Foreskin keratinocyte (primary cell): ENCODE measurements at places on chromosomes 16 and 17. TPM values are rescaled to one million over a fixed set of nuclear protein-coding genes. Genes with fewer than 3 reads are reported as not detected.

Gene ZNF469
- 0.01 TPM in 1 of 2 replicates, not detected in the other for polyA plus RNA-seq

Gene NLE1
- 33.1 and 34.5 TPM in 2 replicates for polyA plus RNA-seq

Gene CCDC57
- 17.9 and 18.3 TPM in 2 replicates for polyA plus RNA-seq

Gene TOP2A
- 81.1 and 112 TPM in 2 replicates for polyA plus RNA-seq

Gene TMEM100
- polyA plus RNA-seq, result 0.16 and 0.23 TPM in 2 replicates

Gene HOXB6
- polyA plus RNA-seq, result not detected in 2 replicates

Gene TIMP2
- 6.3 and 8.3 TPM in 2 replicates for polyA plus RNA-seq

Gene SOCS7
- polyA plus RNA-seq, result 2.2 and 2.3 TPM in 2 replicates

GRCh38 chr17:72671016-72671415, 421.5 kb downstream of the SLC39A11 start:
- DNase-seq, result no peak

DNA sequence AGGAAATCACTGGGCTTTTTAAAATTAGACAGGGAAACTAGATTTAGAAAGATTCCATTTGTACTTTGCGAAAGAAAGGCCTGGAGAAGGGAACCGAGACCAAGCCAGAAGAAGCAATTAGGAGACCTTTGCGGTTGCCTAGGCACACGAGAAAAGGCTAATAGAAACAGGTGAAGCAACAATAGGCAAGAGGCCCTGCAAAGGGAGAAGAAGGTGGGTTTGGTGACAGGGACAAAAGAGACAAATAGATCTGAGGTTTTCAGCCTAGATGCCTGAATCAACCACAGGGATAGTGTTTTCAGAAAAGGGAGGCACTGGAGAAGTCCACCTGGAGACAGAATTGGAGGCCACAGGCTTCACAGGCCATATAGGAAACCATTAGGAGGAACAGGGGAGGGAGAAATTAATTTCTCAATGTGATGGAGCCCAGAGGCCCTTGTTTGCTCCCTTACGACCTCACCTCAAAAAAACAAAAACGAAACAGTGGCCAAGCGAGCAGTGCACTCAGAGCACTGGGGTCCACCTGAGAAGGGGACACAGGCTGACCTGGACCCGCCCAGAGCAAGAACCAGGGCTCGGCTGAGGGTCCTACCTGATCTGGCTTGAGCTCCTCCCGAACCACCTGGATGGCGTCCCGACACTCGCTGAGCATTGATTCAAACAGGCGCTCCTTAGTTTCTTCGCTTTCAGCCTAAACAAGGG, 22.3 kb downstream of the SRP68 start:
- DNase-seq, result no peak

- no peak for DNase-seq
Measured at GRCh38 chr16:474420-475122, 49.1 kb downstream of the RAB11FIP3 start.

- DNase-seq, result peak; percentile 80
Measured at GRCh38 chr17:6654841-6655731, 3.5 kb downstream of the C17orf100 start.

DNA sequence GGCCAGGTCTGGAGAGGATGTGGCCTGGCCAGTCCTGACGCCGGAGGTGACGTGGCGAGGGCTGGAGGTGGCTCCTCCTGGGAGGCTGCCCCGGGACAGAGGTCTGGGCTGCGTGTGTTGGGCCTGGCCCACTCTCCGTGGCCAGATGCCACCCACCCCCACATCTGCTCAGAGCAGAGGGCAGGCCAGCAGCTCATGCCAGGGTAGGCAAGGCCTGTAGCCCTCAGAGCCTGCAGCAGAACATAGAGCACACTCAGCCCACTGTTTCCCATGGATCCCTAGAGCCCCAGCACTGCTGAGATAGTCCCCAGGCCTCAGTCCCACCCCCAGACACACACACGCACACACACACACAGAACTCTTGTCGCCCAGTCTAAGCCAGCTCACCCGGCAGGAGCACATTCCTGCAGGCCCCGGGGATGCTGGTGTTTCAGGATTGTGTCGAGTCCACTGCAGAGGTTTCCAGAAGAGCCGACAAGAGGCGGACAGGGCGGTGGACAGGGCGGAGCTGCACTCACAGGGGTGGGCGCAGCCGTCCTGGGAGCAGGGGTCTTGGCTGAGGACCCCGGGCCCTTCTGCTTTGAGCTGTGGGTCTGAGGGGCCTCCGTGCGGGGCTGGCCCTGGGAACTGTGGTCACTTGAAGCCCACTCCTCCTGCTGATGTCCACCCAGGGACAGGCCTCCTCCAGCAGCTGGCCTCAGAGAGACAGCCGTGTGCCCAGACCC, 33.4 kb downstream of the SOX8 start:
- DNase-seq, result no peak

GRCh38 chr16:67661101-67661761, 471 bp downstream of the PARD6A start:
- no peak for DNase-seq

DNA sequence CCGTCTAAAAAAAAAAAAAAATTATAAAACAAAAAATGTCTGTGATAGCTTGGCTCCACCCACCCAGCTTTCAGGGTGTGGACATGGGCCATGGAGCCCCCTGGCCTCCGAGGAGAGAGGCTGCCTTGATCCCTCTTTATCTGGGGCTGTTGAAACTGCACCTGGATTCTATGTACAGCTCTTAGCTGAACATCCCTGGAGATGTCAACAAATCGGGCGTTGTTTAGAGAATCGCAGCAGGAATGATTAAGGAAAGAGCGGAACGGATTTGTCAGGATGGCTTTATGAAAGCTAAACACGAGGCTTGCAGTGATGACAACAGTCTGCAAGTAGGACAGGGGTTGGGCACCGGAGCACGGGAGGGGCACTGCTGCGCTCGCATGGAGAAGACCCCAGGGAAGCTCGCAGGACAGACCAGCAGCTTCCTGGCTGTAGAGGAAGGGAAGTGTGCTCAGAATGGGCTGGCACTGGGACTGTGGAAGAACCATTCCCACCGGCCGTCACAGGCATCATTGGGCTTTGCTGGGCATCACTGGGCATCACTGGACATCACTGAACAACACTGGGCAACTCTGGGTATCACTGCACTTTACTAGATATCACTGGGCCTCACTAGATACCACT, 195.8 kb upstream of the FOXF1 start:
- no peak for DNase-seq

DNA sequence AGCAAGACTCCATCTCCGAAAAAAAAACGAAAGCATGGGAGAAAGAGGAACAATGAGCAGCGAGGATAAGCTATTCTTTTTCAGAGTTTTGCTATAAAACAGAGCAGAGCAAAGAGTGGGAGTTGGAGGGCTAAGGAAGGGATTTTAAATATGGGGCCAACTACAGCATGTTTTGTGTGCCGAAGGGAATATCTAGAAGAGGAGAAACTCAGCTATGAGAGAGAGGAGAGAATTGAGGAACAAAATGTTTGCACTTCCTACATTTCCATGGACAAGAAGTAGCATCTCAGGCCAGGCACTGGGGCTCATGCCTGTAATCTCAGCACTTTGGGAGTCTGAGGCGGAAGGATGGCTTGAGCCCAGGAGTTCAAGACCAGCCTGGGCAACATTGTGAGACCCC, 13.1 kb upstream of the GRB2 start:
- no peak for DNase-seq

DNA sequence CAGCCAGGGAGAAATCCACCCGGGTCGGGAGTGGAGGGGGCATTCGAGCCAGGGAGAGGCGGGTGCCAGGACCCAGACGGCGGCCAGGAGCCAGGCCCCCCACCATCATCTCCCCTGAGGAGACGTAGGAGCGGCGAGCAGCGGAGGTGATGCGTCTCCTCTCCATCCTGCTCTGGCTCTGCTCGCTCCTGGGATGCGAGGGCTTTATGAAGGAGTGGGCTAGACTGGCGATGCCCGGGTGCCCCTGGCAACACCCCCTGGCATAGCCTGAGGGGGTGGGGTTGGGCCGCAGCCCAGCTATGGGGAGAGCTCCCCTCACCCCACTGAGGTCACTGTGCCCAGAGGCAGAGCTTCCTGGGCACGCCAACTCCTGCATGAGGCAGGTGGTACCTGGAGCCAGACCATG, at the start of gene GFAP:
TSS of gene GFAP (minus strand) at position 180 of the 406 bp plus-strand sequence. CDS start at position 166, 14 bp downstream.
- DNase-seq, result no peak

DNA sequence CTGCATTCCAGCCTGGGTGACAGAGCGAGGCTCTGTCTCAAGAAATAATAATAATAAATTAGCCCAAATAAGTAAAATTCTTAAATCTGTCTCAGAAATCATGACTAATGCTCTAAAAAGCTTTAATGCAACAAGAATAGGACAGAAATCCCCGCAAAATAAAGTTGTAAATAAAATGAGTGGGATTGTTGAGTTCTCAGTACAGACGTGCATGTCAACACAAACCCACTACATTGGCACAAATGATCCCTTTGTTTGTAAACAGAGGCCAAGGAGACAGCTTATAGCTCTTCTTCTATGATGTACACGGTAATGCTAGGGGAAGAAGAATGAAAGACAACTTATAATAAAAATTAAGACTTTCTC, 6.0 kb downstream of the STAT5B start:
- DNase-seq, result no peak

- DNase-seq, result no peak
Measured at GRCh38 chr16:67881621-67882161, 3.0 kb upstream of the NRN1L start.

DNA sequence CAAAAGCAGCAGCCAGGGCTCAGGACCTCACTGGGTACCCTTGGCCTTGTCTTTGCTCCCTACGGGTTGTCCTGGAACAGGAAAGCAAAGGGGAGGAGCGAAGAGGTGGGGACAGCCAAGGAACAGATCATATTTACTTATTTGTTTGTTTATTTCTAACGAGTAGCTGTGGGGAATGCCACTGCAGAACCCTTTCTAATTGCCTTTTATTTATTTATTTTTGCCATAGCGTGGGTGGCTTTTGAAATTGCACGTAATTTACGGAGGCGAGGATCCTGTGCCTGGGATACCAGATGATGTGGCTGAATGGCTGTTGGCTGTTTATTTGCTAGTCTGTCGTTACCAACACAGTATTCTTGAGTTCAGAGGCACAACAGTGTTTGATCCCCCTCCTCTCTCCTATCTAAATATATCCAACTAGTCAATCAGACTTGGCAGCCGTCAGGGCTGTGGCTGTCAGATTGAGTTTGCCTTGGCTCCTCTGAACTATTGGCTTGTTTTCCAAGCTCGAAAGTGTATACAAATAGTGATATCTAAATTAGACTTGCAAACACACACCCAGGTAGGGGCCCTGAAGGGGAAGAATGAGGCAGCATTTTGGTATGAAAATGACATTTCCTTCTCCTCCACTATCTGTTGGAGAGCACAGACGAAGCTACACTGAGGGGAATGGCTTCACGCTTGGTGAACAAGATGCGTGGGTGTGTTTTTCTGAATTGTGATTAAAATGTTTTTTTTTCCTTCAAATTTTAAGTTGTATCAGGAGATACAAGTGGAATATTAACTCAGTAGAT, 110.4 kb downstream of the MSI2 start:
- DNase-seq, result no peak
